Stimulated activated CD8-positive, alpha-beta memory T cell treated with anti-CD3 and anti-CD28 coated beads, Interleukin-15, amount 100 ng/mL, for 1 hour (primary cell): ENCODE measurements at places on chromosomes 2 and 18.

- DNase-seq, result no peak
Observed at GRCh38 chr18:21141668-21142422, 30.2 kb upstream of the ROCK1 start.

- no peak for DNase-seq
Observed at GRCh38 chr2:238870261-238870660, 22.4 kb downstream of the TWIST2 start.

DNA sequence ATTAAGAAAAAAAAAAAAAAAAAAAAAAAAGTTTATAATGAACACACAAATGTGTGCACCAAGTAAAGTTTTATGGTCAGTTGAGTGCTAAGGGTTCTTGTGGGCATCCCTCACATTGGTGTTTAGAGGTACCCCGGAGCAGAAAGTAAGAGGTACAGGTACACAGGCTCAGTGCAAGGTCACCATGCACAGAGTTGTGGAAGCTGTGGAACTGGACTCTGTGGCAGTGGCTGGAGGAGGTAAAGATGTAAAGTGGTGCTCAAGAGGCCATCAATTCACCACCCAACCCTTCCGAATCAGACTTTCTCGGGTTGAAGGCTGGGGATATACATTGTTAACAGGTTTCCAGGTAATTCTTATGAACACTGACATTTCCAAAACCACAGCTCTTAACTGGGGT is 299.1 kb upstream of the STON1 start:
- no peak for DNase-seq

DNA sequence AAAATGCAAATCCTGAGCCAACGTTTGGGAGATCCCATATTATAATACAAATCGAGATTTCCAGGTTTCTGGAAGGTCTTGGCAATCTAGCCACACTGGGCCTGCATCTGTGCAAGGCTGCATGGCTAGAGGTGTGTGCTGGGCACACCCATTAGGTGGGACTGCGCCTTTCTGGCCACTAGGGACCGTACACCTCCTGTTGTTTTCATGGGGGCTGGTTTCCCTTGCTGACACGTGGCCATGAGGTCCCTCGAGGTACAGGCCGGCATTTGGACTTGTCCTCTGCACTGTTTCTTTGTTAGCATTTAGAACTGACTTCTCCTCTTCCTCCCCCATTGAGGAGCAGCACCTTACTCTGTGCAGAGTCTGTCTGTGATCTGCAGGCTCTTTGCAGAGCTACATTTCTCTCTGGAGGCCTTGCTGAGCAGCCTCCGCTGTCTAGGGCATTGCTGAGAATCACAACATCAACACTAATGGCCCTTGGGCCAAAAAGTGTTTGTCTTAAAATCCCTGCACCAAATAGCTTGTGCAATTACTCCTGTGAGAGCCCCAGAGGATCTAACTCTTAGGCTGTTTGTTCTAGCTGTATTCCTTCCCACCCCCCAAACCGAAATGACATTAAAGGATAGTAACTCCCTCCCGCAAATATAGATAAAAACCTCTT is 131.2 kb downstream of the NEDD4L start:
- DNase-seq, result no peak

DNA sequence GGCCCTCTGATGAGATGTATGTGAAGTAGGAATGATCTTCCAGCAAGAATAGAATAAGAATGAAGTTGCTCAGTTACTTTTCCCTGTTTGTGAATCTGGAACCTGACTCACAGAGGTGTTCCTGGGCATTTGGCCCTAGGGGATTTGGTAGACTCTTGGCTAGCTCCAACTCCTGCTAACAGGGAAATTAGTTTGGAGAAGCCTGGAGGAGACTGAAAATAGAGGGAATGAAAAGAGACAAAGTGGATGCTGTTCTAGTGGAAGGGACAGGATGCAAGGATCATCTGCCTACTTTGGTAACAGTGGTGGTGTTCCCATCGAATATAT is 19.6 kb downstream of the TMEM17 start:
- no peak for DNase-seq

- DNase-seq, result no peak
Observed at GRCh38 chr2:112821142-112821541, 15.4 kb downstream of the IL1B start.

DNA sequence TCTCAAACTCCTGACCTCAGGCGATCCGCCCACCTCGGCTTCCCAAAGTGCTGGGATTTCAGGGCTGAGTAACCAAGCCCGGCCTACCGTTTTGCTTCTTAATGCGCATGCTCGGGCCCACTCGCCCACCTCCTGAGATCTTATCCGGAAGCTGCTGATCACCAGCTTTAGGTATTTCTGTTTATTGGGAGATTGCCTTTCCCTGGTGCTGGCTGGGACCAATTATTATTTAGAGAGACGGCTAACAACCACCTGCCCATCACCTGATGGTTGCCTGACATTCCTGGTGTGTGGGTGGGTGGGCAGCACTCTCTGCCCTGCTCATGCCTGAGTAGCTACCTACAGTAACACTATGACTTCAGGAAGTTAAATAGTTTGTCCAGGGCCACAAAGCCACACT is 56.3 kb upstream of the ZNF532 start:
- no peak for DNase-seq

- DNase-seq, result no peak
Observed at GRCh38 chr18:70229639-70230038, 24.2 kb upstream of the RTTN start.
